ENCODE measurements at places on chromosomes 5 and 9. TPM values are rescaled to one million over a fixed set of nuclear protein-coding genes. Genes with fewer than 3 reads are reported as not detected.

GRCh38 chr5:33688526-33688925, 203.3 kb downstream of the ADAMTS12 start:
- no peak for DNase-seq

SPINK1 gene
- total RNA-seq: not detected

ANKRD34B gene
- total RNA-seq: not detected

DNA sequence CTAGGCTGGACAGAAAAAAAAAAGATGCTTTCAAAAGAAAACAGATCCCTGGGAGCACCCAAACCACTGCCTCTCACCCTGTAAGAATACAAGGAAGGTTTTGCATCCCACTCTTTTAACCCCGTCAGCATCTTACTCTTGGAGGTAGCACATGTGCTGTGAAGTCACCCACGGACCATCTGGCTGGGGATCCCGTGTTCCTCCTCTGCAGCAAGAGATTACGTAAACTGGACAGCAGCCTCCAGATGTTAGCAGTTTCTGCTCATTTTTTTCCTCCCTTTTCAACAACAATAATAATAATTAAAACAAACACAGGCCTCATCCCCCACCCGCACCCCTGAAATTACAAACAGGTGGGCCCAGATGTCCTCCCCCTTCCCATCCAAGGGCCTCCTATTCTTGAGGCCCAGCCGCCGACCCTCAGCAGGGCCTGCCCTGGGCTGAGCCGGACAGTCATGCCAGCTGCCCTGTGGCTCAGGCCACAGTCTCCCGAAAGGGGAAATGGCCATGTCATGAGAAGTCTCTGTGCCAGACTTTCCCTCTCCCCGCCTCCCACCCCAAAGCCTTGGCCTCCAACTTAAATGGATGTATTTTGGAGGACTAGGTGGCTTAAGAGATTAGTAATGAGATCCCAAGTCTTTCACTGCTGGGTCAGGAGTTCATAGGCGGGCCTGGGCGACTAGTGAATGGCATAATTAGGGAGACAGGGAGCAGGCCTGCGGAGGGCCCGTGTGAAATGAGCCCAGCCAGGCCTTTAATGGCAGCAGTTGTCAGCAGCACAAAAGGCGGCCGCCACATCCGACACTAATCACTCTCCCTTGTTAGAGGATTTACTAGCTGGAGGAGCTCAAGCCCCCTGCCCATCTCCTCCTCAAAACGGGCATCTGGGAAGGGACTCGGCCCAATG, 165.1 kb downstream of the PAPPA start:
- DNase-seq: peak; percentile 84

GRCh38 chr9:87564111-87564510, 66.4 kb downstream of the DAPK1 start:
- no peak for DNase-seq

SEMA5A gene
- 12.5 TPM for total RNA-seq

DNA sequence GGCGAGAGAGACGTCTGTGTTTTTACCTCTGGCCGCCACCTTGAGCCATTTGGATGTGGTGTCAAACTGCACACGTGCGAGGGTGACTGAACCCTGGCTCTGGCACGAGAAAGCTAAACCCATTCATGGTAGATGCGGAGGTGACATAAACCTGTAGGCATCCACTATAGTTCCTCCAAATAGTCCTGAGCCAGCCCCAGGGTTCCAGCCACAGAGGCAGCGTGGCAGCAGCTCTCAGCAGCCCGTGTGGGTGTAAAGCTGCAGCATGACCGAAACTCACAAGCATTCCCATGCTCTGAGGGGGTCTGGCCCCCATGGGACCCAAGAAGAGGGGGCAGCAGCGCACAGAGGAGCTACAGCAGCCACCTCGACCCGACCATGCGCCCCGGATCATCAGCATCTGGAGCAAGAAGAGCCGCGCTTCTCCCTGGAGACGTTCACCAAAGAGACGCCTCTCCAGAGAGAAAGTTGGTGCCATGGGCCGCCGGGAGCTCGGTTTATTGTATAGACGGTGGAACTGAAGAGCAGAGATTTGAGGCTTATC, 303.8 kb upstream of the IRX4 start:
- DNase-seq: no peak

- no peak for DNase-seq
Measured at GRCh38 chr5:52587131-52587530, 200.6 kb upstream of the ITGA1 start.

DNA sequence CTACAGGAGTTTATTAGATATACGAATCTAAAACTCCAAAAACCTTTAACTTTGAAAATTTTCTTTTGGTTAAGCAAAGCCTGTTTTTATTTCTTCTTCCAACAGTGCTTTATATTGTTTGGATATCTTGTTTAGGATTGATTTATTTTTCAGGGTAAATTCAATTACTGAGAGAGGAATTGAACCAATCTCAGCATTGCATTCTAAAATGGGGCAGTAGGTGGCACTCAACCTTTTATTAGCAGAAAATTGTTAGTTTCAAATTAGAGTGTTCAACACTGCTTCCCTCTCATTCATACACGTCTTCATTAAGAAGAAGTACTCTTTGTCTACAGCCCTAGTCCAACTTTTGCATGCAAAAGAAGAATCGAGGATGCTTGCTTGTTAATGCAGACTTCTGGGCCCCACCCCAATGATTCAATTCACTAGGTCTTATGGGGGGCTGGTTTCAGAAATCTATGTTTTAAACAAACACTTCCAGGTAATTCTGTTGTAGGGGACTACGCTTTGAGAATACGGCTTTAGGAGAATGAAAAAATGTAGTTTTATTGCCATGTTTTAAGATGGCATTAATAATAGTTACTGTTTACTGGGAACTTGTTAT, 26.6 kb downstream of the MRPL22 start:
- DNase-seq: peak; percentile 21

DNA sequence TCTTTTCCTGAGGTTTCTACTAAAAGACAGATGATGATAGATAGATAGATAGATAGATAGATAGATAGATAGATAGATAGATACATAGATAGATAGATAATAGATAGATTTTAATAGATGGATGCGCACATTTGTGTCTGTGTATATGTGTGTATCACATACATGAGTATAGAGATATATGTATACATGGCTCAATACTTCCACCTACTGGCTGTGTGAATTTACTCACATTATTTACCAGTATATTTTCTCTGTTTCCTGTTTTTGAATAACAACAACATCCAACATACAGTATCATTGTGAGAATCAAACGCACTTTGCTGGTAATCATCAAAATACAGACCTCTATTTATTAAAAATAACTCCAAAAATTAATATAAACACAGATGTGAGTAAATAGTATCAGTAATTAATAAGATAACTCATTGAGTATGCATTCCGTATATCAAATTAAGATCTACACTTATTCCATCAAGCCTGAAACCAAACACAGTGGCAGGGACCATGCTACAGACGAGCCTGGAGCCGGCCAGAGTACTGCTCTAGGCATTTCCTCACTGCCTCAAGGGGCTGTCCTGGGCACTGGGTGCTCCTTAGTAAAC, 338.0 kb downstream of the SEMA5A start:
- DNase-seq: peak; percentile 69

CDKN2B gene
- 5.6 TPM for total RNA-seq

- no peak for DNase-seq
Measured at GRCh38 chr5:16229357-16229940, 49.9 kb upstream of the MARCHF11 start.

DNA sequence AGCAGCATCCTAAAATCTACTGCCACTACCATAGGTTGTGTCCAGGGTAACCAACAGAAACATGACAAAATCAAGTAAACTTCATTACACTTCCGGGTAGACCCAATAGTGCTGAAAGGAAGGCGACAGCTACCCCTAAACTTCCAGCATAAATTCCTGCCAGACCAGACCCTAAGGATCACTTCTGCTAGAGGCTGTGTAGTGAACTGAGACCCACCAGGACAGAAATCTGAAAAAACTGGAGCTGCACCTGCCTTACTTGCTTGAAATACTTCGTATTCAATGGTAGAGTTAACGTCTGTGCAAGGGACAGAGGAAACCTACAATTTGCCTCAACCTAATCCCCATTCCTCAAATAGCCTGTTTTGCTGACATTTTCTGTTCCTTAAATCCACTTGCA, 1.0 kb upstream of the SECISBP2 start:
- no peak for DNase-seq

DNA sequence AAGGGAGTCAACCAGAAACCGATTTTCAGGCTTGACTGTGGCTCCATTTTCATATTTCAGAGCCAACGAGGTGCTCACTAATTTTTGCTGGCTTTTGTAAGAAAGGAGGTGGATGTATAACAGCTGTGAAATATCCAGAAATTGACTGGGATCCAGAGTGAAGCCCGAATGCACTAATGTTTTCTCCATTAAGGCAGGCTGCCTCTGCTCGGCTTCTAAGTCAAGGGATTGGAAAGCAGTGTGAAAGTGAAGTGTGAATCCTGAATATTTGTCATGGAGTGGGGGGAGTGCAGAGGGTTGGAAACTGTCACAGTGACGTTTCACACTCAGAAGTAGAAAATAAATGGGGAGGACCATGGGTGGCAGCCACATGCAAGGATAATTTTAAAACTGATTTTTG, 237.4 kb downstream of the GOLPH3 start:
- DNase-seq: no peak

ANKHD1 gene
- 46.4 TPM for total RNA-seq

MOB3B gene
- under 0.01 TPM for total RNA-seq

S1PR3 gene
- total RNA-seq: 31.1 TPM

DNA sequence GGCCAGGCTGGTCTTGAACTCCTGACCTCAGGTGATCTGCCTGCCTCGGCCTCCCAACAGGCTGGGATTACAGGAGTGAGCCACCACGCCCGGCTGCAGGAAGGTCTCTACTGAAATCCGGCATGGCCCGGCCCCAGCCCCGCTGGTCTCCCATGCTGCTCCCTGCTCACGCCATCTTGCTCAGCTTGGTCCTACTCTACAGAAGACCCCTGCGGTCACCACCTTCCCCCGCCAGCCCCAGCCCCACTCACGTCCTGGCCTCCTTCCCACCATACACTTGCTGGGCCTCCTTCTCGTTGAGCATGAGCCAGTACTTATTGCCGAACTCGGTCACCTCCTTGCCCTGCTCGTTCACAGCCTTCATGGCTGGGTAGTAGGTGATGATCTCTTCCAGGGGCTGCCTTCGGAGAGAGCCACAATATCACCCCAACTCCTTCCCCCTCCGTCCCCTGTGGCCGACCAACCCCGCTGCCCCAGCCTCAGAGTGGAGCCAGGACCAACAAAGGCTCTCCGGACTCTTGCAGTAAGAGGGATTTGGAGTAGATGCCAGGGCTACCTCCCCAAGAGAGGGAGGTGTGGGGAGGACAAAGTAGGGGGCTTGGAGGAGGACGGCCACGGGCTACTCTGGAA, 4.0 kb downstream of the PTGES2 start:
- DNase-seq: no peak

SUSD3 gene
- total RNA-seq: 0.54 TPM

CTXN3 gene
- total RNA-seq: not detected

SLC36A3 gene
- not detected for total RNA-seq

IL13 gene
- total RNA-seq: not detected

MARCOL gene
- not detected for total RNA-seq

DNA sequence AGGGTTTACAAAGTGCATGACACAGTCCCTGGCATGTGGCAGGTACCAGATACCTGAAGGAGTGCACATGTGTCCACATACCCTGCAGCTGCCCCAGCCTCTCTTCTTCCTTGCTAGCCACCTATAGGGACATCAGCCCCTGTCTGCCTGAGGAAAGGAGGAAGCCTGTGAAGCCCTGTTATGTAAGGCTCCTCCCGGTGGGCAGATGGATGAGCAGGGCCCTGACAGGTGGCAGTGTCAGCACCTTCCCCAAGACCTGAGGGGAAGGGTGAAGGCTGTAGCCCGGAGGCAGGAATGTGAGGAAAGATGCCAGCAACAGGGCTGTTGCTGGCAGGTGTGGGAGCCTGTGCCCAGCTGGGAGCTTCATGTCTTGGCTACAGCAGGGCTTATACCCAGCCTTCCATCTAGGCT, 21.7 kb downstream of the TCF7 start:
- no peak for DNase-seq

DNA sequence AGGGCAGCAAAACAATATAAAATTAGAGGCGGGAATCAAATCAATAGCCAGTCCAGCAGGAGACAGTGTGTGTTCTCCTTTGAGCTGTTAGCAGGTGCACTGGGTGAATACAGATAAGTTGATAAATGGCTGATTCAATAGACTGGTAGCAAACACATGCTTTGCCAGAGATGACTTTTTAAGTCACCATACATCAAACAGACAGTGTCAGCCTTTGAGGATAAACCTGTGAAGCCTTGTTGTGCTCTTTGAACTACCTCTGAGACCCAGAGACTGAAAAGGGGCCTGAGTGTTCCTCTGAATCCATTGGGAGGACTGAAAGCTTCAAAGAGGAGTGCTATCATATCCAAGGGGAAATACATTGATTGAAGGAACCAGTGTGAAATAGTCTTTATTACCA, 301.9 kb downstream of the RASEF start:
- DNase-seq: no peak

GMCL2 gene
- total RNA-seq: not detected

DNA sequence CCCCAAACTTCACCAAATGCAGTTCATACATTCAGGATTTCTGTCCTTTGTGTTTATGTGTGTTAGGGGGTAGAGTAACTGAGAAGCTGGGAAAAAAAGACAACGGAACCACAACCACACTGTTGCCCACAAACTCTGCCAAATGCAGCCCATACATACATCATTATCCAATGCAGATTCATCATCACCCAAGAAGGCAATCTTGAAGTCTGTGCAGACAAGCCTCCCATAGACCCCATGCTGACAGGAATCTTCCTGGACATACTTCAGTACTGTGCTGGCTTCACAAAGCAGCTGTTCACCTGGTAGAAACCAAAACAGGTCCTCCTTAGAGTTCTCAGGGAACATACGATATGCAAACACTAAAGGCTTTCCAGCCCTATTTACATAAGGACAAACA, 38.9 kb downstream of the MTMR12 start:
- DNase-seq: no peak

GRCh38 chr5:37658440-37658839, 181.4 kb downstream of the GDNF start:
- no peak for DNase-seq

DNA sequence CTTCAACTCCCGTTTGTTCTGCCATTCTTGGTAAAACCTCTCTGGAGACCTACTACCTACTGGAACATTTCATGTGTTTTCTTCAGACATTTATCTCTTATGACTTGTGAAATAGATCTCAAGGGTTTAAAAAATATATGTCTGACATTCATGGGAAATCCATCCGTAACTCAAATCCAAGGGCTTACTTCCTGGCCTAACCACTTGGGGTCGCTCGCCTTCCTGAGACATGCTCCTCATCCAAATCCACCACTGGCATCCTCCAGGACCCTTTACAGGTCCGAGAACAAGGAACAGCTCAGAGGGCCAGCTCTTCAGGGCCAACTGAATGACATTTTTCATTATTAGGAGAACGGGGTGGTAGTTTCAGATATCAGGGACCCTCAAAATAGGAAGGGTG, 235.1 kb upstream of the TUT7 start:
- no peak for DNase-seq

- no peak for DNase-seq
Measured at GRCh38 chr5:131786900-131787692, 9.7 kb downstream of the FNIP1 start.

- DNase-seq: no peak
Measured at GRCh38 chr5:91383956-91384300, 811 bp upstream of the ARRDC3 start.

- DNase-seq: no peak
Measured at GRCh38 chr9:72154468-72155285, 5.4 kb downstream of the GDA start.

- no peak for DNase-seq
Measured at GRCh38 chr9:135613946-135614805, 25.2 kb downstream of the GLT6D1 start.

- DNase-seq: no peak
Measured at GRCh38 chr9:91905991-91906469, 44.0 kb downstream of the ROR2 start.

GRCh38 chr9:4020038-4020754, 279.7 kb downstream of the GLIS3 start:
- DNase-seq: peak; percentile 56

All from IMR-90 (cell line).